AG10803 (cell line): ENCODE measurements at places on chromosomes 1 and 21.
A peak's percentile ranks its signal among the peaks of the same experiment; 100 is the strongest.

DNA sequence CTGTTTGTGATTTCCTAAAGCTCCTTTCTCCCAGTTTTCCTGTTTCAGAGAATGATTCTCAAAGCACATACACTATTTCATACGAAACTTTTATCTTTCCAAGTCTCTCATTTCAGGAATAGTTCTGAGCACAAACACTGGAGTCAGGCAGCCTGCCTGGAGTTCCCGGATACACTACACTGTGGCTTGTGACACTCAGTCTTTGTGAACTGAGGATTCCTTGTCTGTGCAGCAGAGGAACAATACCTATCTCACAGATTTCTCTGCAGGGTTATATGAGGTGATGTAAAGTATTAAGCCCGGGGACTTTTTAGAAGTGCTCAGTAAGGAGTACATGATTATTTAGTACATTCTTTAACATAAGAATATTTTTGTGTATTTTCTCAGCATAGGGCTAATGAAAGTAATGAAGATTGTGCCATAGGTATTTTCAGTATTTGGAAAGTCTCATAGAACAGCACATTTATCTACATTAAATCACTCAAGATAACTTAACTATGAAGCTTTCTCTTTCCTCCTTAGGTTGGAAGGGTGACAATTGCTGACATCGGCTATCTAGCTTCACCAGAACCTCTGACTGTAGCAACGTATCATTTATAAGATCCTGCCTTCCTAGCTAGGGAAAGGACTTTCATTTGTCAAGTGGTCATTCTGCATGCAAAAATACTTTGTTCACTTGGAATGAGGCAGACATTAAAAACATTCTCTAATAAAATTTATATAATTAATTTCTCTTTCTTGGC lies 12.9 kb downstream of the GBP2 start:
- DNase-seq = no peak

- DNase-seq = peak; percentile 15
Observed at GRCh38 chr1:88876573-88877365, 14.6 kb downstream of the GTF2B start.

DNA sequence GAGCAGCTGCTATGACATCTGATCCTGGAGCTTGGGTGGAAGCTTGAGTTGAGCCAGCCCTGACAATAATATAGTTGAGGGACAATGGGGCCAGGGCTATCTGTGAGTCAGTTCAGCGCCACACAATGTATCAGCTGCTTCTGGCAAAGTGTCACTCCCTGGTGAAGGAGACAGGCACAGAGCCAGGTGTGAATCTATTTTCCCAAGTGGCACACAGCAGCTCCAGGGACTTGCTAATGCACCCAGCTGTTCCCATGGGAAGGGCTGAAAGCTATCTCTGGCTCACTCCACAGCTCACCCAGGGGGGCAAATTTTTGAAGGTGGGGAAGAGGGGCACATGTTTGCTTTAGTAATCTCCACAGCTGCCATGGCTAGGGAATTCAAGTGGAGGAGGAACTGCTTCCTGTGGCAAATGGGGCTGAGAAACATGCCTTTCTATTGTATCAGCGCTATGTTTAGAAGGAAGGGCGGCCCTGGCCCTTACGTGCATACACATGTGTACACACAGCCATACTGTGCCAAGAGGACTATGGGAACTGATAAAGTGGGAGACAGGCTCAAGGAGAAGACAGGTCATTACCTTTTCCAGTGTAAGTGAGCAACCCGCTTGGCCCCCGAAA lies 2.2 kb downstream of the CYB5R1 start:
- peak; percentile 26 for DNase-seq

- DNase-seq = no peak
Observed at GRCh38 chr1:37723072-37723389, 30.7 kb downstream of the CDCA8 start.

- no peak for DNase-seq
Observed at GRCh38 chr21:15301736-15302135, 236.9 kb upstream of the NRIP1 start.

DNA sequence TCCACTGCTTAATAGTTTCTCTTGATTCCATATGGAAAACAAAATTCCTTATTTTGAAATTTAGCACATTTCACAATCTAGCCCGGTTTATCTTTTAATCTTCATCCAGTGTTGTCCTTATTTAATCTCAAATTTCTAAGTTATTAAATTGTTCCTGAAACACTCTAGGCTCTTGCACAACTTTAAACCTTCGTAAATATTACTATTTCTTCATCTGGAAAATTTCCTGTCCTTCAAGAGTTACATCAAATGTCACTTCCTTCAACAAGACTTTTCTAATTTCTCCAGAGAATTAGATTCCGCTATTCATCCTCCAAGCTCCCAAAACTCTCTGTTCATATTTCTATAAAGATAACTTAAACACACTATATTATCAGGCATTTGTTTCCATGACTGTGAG lies 6.5 kb downstream of the FMO5 start:
- no peak for DNase-seq

DNA sequence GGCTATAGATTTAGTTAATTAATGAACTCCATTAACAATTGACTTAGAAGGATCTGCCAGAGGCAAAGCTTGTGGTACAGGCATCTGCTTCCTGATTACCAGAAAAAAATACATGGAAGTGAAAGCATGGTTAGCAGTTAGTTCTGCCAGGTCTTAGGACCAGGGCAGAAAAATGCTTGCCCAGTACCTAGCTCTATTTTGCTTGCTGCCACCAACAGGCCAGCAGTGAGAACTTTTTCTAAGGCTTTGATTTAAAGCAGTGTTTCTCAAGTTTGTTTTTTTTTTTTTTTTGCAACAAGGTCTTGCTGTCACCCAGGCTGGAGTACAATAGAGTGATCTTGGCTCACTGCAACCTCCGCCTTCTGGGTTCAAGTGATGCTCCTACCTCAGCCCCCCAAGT lies 16.4 kb upstream of the MTF1 start:
- DNase-seq = no peak

DNA sequence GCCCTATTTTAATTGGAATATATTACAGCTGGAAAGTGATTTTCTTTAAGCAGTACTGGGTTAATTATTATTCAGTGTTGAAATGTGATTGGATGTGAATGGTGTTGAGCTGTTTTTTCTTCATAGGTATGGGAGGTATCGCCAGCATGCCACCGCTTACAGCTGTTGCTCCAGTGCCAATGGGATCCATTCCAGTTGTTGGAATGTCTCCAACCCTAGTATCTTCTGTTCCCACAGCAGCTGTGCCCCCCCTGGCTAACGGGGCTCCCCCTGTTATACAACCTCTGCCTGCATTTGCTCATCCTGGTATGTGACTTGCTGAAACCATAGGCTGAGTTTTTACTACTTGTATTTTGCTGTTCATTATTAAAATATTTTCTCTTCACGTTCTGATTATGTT lies 107.7 kb downstream of the ITSN1 start:
- DNase-seq = no peak

GRCh38 chr1:18047122-18047521 lies 60.5 kb upstream of the IGSF21 start:
- no peak for DNase-seq

GRCh38 chr1:235069577-235070563 lies 58.8 kb downstream of the TOMM20 start:
- DNase-seq = peak; percentile 96

- peak; percentile 27 for DNase-seq
Observed at GRCh38 chr1:27821761-27822315, 8.7 kb upstream of the PPP1R8 start.

DNA sequence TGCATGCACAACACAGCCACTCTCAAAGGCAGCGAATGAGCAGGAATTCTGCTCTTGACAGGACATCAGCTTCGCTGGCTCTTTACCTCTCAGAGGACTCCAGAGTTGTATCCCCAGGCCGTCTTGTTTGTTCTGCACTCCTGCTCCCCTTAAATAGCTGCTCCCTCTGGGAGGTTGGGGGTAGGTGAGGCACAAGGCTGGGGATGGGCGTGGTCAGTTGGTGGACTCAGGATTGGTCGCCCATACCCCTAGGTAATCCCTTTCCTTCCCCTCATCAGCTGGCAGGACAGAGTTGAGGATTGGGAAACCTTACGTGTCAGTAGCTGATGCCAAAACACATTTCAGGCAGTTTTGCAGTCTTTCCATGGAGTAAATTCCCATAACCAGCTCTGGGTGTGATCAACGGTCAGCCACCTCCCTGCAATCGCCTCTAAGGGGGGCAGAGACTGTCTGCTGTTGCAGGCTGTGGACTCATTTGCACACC lies at the start of gene PLA2G2A:
PLA2G2A (minus strand) TSS at position 125 of the 484 bp plus-strand sequence. CDS start 845 bp downstream, outside the sequence.
- DNase-seq = peak; percentile 9

DNA sequence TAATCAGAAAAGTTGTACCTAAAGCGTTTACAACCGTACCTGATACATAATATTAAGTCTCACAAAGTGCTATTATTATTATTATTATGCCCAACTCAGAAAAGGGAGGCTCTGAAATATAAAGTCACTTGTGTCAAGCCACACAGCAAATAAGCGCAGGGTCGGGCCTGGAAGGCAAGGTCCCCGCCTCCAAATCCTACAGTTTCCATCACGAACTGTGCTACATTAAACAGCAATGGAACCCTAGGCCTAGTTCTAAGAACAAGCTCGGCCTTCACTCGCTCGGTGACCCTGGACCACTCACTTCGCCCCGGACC lies 549 bp downstream of the PARS2 start:
- peak; percentile 23 for DNase-seq

DNA sequence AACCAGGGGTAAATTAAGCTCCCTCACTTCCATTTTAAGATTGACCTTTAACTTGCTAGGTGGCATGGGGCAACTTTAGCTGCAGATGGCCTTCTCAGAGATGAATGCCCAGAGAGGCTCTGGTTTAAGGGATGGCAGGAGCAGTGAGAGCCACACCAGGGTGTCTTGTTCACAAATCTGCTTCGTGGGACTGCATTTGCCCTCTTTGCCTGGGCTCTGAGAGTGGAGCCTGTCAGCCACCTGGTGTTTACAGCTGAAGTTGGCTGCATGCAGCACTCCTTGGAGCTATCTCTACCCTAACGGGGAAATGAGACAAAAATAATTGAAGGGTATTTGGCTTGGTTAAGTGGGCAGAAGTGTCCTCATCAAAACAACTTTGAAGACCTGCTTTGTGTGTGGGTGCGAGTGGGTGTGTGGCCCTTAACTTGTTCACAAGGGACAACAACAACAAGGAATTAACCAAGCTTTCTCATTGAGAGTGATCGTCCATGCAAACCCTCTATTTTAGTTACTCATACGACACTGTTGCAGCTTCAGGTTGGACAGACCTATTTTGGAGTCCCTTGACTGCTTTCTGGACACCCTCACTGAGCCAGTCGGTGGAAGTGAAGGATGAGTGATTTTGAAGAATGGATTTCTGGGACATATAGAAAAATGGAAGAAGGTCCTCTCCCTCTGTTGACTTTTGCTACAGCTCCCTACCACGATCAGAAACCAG lies 29.8 kb downstream of the PGM1 start:
- DNase-seq = no peak

DNA sequence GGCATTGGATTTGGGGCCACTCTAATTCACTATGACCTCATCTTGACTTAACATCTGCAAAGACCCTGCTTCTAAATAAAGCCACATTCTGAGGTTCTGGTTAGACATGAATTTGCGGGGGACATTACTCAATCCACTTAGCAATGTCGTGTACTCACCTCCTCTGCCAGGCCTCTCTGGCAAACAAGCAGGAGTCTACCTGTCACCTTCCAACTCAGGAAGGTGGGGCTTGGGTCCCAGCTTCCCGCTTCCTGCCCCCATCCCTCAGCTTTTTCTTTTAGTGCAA lies 177.8 kb downstream of the PSMG1 start:
- DNase-seq = no peak

DNA sequence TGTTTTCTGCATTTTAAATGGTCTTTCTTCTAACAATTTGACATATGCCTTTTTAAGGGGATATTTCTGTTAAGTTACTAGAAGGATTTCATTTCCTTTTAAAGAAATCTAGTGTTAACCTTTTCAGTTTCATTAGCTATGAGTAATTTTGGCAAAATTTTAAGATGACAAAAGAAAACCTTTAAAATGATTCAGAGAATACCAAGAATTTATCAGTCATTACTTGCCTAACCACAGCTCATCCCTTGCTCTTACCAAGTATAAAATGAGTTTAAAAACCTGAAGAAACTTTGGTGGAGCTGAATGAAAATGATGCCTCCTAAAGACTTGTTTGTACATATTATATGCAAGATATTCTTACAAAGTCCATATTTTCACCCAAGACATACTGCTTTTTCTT lies 101.7 kb downstream of the NEK7 start:
- peak; percentile 84 for DNase-seq

- DNase-seq = no peak
Observed at GRCh38 chr1:224160171-224160682, 22.8 kb upstream of the DEGS1 start.

GRCh38 chr1:208874915-208875314 lies 630.7 kb upstream of the PLXNA2 start:
- DNase-seq = no peak

DNA sequence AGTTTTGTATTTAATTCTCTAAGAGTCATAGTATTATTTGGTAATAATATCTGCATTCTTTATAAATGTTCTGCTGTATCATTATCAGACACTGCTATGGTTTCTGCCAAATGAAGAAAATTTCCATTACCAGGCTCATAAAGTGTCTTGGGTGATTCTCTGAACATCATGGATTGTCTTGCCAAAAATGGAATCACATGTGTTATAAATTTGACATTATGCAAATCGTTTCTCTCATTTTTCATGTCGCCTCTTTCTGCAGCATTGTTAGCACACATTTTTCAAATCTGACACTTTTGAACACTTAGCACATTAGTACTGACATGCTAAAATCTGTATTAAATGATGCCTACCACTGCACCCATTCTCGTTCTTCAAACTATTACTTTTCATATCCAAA lies 74.2 kb upstream of the NEK7 start:
- DNase-seq = no peak

DNA sequence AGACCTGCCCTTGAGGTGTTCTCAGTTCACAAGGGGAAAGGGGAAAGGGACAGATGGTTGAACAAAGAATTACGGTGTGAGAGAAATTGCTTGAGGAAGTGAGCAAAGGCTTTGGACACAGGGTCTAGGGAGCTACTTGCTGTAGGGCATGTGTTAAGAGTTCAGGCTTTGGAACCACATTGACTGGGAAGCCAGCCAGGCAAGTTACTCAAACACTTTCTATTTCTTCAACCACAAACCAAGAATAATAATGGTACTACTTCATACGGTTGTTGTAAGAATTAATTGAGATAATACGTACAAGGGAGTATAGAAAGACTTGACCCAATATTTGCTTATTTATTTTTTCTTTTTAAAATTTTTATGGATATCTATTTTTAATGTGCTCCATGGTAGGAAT lies 26.6 kb downstream of the AK4 start:
- DNase-seq = peak; percentile 97

DNA sequence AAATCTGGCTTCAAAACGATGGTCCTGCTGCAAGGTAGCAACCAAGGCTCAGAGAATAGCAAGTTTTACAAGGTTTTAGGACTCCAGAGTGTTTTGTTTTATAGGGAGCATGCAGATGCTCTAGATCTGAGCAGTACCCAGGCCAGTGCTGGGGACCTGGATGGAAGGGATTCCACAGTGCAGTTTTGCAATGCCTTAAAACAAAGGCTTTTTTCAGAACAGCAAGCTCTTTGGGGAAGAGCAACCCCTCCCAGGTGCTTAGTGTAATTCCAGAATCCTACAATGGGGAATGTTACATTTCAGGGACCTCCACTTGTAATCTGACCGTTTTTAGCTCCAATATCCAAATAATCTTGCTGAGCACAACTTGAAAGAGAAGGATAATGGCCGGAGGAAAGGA lies 6.7 kb downstream of the ROR1 start:
- DNase-seq = no peak
